Activated naive CD8-positive, alpha-beta T cell treated with anti-CD3 and anti-CD28 coated beads, Interleukin-2, amount 50 U/mL, for 16 hours (primary cell): ENCODE measurements at places on chromosomes 1 and 21.

DNA sequence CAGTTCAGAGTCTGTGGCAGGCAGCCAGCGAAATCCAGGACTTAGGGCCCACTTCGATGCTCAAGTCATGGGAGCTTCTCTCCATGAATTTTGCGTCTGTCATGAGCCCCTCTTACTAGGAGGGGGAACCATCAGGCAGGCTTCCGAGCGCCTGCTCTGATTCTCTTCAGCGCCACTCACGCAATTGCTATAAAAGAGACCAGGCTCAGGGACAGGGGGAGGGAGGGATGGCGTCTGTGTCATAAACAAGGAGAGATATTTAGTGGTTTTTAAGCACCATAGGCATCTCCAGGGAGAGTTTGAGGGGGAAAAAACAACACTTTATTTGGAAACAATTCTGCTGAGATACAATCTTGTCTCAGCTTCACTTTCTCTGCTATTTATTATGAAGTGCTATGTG, 60.6 kb downstream of the NAV1 start:
- DNase-seq = no peak

GRCh38 chr1:245990315-245991022, 516.6 kb downstream of the SMYD3 start:
- no peak for DNase-seq

DNA sequence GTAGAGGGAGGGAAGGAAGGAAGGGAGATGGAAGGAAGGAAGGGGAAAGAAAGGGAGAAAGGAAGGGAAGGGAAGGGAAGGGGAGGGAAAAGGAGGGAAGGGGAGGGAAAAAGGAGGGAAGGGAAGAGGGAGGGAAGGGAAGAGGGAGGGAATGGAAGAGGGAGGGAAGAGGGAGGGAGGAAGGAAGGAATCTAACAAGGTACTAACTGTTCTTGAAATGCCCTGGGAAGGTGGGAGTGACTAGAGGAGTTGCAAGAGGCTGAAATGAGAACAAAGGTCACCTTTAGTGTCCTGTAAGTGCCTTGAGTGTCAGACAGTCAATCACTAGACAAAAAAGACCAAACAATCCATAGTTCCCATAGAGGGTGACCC, 2.3 kb upstream of the ATP2B4 start:
- DNase-seq = no peak

DNA sequence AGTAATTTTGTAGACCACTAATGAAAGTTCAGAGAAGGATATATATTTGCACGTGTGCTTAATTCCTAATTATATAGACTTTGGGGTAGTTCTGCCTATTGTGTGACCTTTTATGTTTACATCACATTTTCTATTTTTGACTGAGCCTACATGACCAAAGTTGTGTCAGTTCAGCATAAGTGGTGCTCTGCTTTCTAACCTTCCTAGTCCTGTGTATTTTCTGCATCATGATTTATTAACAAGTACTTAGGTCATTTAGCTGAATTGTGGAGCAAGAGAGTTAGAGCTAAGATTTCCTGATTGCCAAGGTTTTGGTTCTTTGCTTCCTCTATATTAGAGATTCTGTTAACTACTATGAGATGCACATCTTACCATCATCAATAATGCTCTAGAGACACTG, 176.0 kb downstream of the C1orf21 start:
- no peak for DNase-seq

DNA sequence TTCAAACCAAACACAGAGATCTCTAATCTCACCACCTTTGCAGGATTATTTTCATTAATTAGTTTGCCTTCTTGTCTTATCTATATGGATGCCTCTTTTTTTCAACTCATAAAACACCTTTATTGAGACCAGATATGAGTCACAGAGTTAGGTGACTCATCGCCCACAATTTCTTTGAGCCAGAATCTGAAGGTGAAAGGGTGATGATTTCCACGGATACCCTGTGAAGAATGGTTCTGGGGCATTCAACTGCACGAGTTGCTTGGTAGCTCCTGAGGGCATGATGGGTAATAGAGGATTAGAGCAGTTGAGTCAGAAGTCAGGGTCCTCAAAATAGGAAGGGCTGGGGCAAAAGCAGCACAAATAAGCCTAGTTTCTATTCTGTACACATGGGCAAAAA, 128.2 kb downstream of the TBX19 start:
- peak; percentile 47 for DNase-seq
